Stomach (tissue), 19 donors: ENCODE measurements at places on chromosomes 12 and 14. TPM values are rescaled to one million over a fixed set of nuclear protein-coding genes. Genes with fewer than 3 reads are reported as not detected.

DNA sequence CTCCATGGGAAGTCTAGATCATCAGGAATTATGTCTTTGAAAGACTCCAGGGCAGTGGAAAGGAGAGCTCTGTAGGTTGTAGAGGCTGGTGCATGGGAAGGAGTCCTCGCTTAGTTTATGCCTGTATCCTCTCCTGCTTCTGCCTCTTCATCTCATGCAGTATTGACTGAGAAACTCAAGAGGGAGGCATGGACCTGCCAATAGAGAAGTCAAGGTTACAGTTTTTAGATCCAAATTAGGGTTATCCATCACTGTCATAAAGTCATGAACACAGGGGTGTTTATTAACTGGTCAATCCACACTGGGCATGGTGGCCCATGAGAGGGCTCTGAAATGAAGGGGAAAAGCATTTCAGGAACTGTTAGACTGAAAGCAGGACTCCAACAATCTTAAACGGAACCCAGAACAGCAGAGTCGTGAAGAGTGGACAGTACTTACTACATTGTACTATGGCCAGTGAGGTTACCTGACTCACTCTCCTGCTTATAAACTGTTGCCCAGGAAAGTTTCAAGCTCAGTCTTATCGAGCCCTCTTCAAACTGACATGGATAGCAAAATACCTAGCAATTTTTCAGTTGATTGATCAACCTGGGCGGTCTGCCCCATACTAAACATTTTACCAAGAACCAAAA is 30.1 kb upstream of the DHRS7 start:
- DNase-seq = no peak

GRCh38 chr14:91361233-91361811 is 56.3 kb downstream of the CCDC88C start:
- no peak for DNase-seq

The FOXG1 gene
- not detected for total RNA-seq

The SOX5 gene
- 15.2 TPM for total RNA-seq

The PCED1B gene
- not detected for total RNA-seq
